ENCODE measurements at places on chromosomes 2 and 18.

DNA sequence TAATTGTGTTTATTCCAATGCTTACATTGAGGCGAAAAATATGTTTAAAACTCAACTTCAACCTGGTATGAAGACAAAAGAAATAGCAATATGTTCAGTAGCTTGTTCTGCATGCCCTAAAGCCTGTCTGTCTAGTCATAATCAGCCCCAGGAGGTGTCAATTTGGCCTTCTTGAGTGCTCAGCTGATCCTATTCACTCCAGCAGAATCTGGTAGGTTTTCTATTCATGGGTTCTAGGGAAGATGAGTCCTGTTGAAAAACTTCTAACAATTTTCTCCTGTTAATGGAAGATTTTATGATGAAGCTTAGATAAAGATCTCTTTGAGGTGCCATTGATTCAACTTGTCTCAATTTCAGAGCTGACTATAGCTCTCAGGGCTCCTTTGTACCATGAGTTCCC lies 402.0 kb upstream of the UBE2E3 start:
- no peak for DNase-seq

DNA sequence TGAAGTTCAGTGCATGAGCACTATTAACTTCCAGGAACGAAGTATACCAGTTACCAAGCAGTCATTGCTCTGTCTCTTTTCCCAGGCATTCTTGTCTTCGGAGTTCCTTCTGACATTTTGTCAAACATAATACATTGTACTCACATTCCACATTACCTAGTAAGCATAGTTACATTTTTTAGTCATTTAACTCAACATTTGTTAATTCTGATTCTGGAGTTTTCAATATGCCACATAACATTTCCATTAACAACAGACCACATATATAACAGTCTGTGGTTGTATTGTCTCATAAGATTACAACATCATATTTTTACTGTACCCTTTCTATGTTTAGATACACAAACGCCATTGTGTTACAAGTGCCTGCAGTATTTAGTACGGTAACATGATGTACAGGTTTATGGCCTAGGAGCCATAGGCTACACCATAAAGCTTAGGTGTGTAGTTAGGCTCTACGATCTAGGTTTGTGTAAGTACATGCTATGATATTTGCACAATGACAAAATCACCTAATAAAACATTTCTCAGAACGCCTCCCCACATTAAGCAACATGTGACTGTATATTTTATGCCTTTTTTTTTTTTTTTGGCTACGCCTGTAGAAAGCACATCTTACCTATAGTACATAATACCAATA lies 187.1 kb downstream of the DYM start:
- DNase-seq, result no peak

DNA sequence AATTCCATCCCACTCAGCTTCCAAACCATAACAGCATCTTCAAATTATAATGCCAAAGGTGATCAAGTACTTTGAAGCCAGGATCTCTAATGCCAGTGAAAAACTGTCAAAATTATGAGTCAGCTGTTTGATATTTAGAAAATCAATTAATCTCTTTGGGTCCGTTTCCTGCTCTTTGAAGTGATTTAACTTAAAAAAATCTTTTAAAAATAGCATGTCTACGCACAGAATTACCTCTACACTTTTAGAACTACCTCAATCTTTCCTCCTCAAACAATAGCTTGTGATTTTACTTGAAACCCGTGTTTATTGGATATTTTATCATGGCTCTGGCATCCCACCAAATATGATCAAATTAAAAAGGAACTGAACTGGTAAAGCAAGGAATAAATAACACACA lies 31.3 kb upstream of the TANK start:
- DNase-seq, result no peak

GRCh38 chr2:15805206-15805605 lies 135.1 kb upstream of the MYCN start:
- DNase-seq, result no peak

DNA sequence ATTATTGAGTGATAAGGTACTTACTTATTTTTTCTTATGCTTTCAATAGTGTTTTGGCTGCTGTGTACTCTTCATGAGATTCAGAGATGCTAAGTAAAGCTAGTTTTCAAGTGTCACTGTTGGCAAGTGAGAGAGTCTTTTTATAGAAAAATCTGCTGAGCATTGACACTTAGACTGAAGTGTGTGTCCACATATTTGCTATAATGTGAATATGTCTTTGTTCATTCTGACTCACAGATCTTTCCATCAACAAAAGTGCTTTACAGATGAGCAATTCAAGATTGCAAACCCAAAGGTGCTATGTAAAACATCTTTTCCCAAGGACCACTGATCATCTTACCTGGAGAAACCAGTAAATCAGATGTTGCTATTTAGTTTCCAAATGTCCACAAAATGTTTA lies 410.6 kb upstream of the FIGN start:
- DNase-seq, result no peak

DNA sequence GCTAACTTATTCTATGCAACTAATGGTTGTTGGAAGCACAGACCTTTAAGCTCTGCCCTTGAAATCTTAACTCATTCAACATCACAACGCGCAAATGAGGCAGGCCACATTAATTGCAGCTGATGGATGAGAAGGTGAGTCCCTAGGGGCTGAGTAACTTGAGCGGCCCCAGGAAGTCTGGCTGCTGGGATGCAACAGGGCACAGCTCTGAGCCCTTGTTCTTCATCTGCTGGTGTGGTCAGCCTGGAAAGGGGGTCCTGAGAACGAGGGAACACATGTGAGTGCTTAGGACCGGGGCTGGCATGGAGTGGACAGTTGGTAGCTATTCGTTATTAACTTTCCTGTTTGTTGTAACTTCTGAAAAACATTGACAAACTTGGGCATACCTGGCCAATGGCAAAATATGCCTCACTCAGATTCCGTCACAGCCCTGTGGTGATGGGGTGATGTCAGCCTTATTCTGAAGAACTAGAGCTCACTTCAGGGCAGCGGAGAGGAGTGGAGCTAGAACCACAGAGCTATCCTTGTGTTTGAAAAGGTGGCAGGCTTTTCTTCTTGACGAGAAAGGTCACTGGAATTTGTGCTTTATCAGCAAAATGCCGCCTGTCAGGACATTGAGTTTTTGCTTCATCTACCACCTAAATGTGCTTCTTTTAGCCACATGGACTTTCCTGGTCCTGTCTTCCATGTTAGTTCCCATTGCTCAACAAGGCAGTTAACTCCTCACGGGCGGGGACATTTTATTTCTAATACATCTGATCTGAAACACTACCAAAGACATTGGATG lies 145.9 kb upstream of the FHL2 start:
- DNase-seq, result no peak

DNA sequence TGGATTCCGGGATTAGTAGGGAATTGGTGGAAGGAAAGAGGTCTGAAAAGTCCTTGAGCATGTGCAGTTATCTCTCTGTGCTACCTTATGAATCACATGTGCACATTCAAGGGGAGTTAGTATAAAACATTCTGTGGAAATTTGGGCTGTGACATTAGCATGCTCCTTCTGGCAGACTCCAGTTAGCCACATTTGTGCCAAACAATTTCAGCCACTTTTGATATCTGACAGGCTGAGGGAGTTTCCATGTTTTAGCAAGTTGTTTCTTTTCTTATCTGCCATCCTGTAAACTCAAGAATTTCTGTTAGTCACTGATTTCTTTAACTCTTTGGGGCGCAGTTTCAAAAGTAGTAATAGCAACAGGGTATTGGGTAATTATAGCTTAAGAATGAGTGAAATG lies 28.3 kb upstream of the GYPC start:
- no peak for DNase-seq

GRCh38 chr2:68196120-68196716 lies 38.5 kb downstream of the PNO1 start:
- no peak for DNase-seq

GRCh38 chr2:163601377-163601776 lies 134.4 kb downstream of the FIGN start:
- DNase-seq, result no peak

GRCh38 chr2:8257502-8257901 lies 424.4 kb upstream of the ID2 start:
- no peak for DNase-seq

DNA sequence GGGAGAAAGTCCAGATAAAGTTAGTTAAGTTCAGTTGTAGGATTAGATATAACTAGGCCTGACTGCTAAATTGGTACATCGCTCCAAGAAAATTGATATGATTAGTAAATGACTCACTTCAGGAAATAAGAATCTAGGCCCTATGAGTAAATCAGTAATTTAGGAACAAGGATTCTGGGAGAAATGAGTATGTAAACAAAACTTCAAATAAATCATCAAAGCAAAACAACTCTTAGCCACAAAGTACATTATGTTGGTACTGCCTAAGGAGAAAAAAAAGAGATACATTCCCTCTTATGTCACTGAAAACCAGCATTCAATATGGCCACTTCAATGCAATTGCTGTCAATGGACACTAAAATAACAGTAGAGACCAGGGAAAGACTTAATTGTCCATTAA lies 529.1 kb downstream of the ZNF804A start:
- no peak for DNase-seq

GRCh38 chr2:209806318-209806717 lies 34.7 kb downstream of the UNC80 start:
- no peak for DNase-seq

GRCh38 chr18:62839874-62840713 lies 124.8 kb downstream of the PHLPP1 start:
- DNase-seq, result no peak

DNA sequence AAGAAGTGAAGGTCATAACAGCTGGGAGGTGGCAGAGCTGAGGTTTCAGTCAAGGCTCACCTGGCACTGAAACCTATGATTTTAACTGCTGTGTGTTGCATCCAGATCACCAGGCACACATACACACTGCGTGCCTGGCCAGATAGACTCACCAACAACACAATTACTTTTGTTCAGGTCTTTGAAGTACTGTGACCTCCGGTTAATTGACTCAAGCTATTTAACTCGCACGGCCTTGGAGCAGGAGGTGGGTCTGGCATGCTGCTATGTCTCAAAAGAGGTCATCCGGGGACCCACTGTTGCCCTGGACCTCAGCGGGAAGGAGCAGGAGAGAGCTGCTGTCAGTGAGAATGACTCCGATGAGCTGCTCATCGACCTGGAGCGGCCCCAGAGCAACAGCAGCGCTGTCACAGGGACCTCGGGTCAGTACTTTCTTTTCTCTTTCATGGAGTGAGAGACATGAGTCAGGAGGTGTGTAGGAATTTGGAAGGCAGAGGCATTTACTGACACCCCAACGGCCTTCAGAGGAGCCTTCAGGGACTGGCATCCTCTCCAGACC lies 104.1 kb downstream of the ESCO1 start:
- DNase-seq, result no peak

GRCh38 chr2:226895579-226895978 lies 59.7 kb downstream of the RHBDD1 start:
- DNase-seq, result no peak

GRCh38 chr18:10056506-10056905 lies 142.7 kb downstream of the VAPA start:
- DNase-seq, result no peak

- DNase-seq, result no peak
These were observed 657 bp downstream of the ARL6IP6 start for GRCh38 chr2:152718909-152719645.

- no peak for DNase-seq
These were observed 46.2 kb downstream of the RPRM start for GRCh38 chr2:153432381-153432780.

GRCh38 chr2:202141329-202141947 lies 68.4 kb downstream of the KIAA2012 start:
- no peak for DNase-seq

DNA sequence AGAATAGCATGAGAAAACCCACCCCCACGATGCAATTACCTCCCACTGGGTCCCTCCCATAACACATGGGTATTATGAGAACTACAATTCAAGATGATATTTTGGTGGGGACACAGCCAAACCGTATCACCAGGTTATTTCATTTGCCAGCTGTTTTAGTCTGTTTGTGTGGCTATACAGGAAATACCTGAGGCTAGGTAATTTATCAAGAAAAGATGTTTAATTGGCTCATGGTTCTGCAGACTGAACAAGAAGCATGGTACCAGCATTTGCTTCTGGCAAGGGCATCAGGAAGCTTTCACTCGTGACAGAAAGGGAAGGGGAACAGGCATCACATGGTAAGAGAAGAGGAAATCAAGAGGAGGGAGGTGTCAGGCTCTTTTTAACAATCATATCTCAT lies 329.2 kb downstream of the GULP1 start:
- DNase-seq, result no peak

DNA sequence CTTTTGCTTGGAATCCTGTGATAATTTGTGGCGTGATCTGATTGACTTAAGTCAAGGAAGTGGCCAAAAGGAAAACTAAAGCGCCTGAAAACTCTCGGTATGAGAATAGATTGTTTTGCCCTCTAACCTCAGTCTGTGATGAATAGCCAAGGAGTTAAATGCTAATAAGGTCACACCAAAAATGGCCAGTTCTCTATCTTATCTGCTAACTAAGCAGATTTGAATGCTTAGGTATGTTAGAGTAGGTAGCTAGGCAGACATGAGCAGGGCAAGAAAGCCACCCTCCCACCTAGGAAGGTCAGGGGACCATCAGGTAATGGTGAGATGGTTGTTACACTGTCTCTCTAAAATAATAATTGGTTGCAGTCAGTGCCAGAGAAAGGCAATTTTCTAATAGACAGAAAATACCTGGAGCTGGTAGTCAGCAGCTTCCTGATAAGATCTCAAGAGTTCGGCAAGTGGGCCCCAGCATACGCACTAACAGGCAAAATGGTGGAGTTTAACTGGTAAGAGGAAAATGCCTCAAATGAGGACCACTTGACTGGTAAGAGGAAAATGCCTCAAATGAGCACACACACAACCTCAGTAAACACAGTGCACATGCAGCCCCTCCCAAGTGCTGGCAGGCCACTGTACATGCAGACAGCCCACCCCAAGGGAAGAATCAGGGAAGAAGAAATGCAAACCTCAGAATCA lies 468.4 kb downstream of the MBD2 start:
- no peak for DNase-seq

DNA sequence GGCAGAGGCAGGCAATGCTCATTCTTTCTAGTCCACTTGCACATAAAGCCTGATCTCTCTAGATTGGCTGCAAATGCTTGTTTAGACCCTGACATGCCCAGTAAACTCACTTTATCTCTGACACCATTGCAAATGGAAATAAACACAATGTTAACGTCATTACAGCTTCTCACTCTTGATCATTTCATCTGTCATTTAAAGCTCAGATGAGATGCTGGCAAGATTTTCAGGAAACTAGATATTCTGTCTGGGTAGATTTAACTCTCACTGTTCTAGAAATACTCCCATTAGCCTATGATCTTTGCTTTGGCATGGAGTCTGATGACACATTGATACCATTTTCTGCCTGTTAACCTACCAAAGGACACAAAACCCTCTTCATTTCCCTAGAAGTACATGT lies 320.7 kb upstream of the HNRNPA3 start:
- DNase-seq, result no peak

DNA sequence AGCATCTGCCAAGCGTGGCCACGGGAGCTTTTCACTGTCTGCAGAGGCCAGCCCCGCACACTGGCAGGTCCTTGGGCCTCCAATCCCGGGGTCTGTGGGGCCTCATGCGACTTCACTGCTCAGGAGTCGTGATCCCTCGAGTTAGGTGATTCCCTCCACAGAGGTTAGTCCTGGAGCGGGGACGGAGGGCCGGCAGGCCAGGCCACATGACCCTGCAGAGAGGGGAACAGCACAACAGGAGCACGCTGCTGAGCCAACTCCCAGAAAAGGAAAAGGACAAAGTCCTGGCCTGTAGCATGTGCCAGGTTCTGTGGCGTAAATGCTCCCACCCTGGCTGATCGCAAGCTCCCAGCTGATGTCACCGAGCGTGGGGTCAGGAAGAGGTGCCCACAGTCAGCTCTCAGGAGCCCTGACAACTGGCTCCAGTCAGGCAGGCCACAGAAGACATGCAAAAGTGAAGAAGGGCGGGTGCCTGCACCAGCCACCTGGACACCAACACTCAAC lies 15.3 kb upstream of the PRLH start:
- peak; percentile 70 for DNase-seq
